ENCODE measurements at places on chromosomes 13 and 19. TPM values are rescaled to one million over a fixed set of nuclear protein-coding genes. Genes with fewer than 3 reads are reported as not detected.

PMIS2 gene
- not detected for total RNA-seq

ARRDC5 gene
- total RNA-seq: not detected

BRME1 gene
- 3.0 TPM for total RNA-seq

ZNF844 gene
- total RNA-seq: 4.3 TPM

PIBF1 gene
- 7.6 TPM for total RNA-seq

KCNC3 gene
- 6.3 TPM for total RNA-seq

LIN7B gene
- 8.3 TPM for total RNA-seq

ZNF730 gene
- not detected for total RNA-seq

HAUS5 gene
- total RNA-seq: 14.5 TPM

MAMSTR gene
- total RNA-seq: 7.3 TPM

ZNF541 gene
- total RNA-seq: not detected

ZNF382 gene
- total RNA-seq: 3.1 TPM

ZNF491 gene
- total RNA-seq: 1.0 TPM

LIM2 gene
- not detected for total RNA-seq

CD22 gene
- 3.0 TPM for total RNA-seq

MISP gene
- total RNA-seq: 3.4 TPM

TTC9B gene
- not detected for total RNA-seq

ZNF585A gene
- 9.9 TPM for total RNA-seq

ZNF865 gene
- total RNA-seq: 14.8 TPM

All from body of pancreas (tissue), 4 donors.